ENCODE measurements at places on chromosomes 6 and 20. TPM values are rescaled to one million over a fixed set of nuclear protein-coding genes. Genes with fewer than 3 reads are reported as not detected.

DNA sequence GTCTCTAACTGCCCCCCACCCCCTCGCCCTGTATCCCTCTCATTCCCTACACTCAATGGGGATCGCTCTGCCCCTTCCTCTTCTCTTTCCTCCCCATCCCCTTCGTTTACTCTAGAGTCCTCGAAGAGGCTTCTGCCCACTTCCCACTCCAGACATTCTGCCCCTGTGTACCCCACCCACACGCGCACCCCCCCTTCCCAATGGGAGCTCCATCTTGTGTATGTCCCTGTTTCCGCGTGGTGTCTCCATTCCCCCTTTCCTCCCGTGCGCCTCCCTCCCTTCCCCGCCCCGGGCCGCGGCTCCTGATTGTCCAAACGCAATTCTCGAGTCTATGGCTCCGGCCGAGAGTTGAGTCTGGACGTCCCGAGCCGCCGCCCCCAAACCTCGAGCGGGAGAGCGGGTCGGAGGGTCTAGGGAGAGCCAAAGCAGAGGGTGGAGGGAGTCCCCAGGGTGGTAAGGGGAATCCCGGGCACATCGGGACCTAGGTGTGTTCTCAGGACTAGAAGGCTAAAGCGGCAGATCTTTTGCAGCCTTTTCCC, 679 bp upstream of the RING1 start:
- peak; percentile 18 for DNase-seq

IL22RA2 gene
- not detected for polyA plus RNA-seq

- DNase-seq, result no peak
These were observed 284.7 kb downstream of the CDH26 start for GRCh38 chr20:60242836-60243505.

FGD2 gene
- 0.53 TPM for polyA plus RNA-seq

GRCh38 chr20:32522776-32523612, 62.1 kb downstream of the NOL4L start:
- DNase-seq, result peak; percentile 51

TMEM74B gene
- not detected for polyA plus RNA-seq

METTL24 gene
- polyA plus RNA-seq, result 0.98 TPM

- DNase-seq, result no peak
These were observed 39.6 kb upstream of the POU5F1 start for GRCh38 chr6:31210123-31210522.

- DNase-seq, result no peak
These were observed 261.4 kb downstream of the LRFN2 start for GRCh38 chr6:40325791-40326190.

DNA sequence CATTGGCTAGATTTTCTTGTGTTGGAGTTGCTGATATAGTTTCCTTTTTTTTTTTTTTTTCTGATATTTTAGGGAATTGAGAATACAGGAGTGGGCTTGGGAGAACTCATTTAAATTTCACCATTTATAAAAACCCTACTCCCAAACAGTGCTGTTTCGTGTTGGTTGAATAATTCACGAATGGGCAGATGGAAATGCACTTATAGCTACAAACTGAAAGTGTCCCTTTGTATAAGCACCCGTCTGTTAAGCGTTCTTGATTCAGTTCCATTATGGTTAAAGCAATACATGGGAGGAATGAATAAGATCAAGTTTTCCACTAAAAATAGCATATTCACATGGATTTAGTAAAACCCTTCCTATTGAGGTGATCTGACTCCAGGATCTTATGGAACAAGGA, 122.2 kb upstream of the ARG1 start:
- no peak for DNase-seq

GRCh38 chr6:157644043-157644810, 178.8 kb upstream of the SNX9 start:
- no peak for DNase-seq

SCRT2 gene
- polyA plus RNA-seq, result not detected

GRCh38 chr6:102641426-102641825, 1247.9 kb downstream of the GRIK2 start:
- DNase-seq, result no peak

ADGRF4 gene
- polyA plus RNA-seq, result not detected

GINS1 gene
- 0.74 TPM for polyA plus RNA-seq

- no peak for DNase-seq
These were observed 16.6 kb upstream of the PRDM13 start for GRCh38 chr6:99589907-99590493.

- no peak for DNase-seq
These were observed 7.3 kb upstream of the COL9A1 start for GRCh38 chr6:70310063-70310694.
